ENCODE measurements at places on chromosomes 2 and 18.

DNA sequence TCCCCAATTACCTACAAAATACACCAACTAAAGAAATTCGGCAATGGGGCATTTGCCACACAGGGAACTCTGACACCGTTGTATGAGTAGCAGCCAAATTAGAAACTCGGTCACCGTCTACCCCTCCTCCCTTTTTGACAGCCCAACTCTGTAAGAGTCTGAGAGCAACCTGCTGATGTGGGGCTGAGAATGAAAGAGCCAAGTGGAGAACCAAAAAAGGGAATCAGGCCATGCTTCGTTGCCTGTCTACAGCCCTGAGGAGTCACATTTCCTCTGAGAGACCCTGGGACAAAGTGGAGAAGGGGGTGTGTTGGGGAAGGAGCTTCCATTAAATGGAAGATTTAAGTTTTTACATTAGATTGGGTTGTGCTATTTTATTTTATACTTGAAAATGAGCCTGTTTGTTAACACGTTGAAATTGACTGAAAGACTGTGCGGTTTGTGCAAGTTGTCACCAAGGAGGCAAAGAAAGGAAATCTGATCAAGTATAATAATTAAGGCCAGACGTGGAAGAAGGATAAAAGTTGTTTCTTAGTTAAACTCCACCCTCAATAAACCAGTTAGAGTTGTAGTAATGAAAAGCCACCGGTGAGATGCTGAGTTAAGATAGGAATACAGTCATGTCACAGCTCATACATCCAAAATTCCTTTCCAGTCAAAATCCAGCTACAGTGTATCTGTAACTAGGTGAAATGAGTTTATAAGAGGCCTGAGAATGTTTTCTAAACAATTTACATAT, 131.7 kb upstream of the CREB1 start:
- DNase-seq = no peak

DNA sequence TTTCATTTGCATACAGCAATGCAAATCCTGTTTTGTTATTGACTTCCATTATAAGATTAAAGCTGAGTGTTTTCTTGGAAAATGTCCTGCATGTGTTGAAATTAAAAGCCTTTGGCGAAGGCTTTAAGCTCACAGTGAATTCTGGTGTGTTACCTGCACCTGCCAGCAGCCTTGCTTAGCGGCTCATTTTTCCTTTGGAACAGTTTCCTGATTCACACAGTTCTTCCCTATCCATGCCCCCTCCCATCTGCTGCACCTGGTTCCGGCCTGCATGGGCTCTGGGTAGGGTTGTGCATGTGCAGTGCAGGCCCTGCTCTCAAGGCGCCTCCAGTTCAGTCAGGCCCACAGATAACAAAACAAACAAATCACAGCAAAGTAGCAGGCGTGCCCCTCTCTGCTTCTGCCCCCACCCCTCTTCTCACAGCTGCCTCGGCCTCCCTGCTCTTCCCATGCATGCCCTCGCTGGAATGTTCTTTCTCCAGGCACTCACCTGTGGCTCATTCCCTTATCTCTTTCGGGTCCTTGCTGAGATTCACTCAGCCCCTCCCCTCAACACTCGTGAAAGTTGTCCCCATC, 15.8 kb downstream of the MTCL1 start:
- peak; percentile 90 for DNase-seq

DNA sequence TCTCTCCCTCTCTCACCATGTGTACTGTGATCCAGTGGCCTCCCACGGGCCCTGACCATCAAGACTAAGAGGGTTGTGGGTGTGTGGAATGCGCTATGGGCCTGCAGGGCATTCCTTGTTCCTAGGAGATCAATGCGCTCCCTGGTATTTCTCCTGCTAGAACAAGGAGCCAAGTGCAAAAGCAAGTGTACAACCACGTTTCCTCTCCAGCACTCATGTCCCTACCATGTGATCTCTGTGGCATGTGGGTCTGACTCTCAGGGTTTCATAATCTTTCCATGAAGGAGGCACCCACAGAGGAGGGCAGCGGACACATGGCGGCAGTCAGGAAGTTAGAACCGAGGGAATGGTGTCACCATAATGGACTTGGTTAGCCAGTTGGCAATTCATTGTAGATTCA, 91.4 kb downstream of the MAPK4 start:
- DNase-seq = no peak

- DNase-seq = no peak
Measured at GRCh38 chr2:181143790-181144300, 163.4 kb downstream of the UBE2E3 start.

GRCh38 chr18:51195451-51196117, 1.9 kb downstream of the MEX3C start:
- DNase-seq = peak; percentile 62

- no peak for DNase-seq
Measured at GRCh38 chr2:45432406-45432805, 178.7 kb downstream of the SRBD1 start.

- DNase-seq = no peak
Measured at GRCh38 chr18:69109686-69110085, 291.0 kb upstream of the DOK6 start.

DNA sequence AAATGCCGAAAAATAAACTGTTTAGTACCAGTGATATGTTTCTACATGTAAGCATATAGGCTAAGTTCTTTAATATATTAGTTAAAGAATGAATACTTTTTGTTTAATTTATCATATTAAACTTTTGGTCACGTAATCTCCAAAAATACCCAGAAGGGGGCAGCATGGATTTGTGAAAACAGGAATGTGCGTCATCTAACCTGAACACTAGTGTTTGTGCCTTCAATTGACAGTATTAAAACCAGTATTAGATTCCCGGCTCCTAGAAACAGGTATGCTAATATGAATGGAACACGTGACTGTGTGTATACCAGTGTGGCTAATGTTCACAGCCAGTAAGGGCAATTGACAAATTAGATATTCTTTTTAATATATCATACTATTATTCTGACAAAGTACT, 51.8 kb downstream of the WDR7 start:
- DNase-seq = peak; percentile 29

- DNase-seq = no peak
Measured at GRCh38 chr2:170258382-170258781, 80.4 kb downstream of the MYO3B start.

GRCh38 chr2:7886666-7887065, 795.2 kb upstream of the ID2 start:
- no peak for DNase-seq

DNA sequence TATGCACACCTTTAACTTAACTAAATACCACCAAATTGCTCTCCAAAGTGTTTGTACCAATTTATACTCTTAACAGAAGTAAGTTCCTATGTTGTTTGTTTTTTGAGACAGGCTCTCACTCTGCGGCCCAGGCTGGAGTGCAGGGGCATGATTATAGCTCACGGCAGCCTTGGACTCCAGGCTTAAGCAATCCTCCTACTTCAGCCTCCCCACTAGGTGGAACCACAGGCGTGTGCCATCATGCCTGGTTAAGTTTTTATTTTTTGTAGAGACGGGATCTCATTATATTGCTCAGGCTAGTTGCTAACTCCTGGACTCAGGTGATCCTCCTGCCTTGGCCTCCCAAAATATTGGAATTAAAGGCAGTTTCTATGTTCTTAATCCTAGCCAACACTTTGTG, 13.1 kb upstream of the NAB1 start:
- DNase-seq = no peak

- DNase-seq = no peak
Measured at GRCh38 chr2:893311-893710, 57.3 kb upstream of the SNTG2 start.

DNA sequence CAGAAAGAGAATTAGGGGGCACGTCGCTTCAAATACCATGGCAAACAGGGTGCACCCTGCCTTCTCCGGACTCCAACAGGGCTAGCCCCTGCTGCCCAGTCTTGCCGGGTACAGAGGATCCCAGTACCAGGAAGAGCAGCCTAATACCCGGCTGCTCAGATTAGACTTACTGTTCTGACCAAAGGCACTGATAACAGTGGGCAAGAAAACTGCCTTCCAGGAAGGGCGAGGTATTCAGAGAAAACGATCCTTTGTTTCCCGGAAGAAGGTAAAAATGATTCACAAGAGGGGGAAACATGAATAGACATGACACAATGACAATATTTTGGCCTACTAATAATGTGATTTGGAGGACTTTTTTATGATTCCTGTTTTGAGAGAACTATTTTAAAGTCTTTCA, 99.9 kb downstream of the SS18 start:
- DNase-seq = no peak

- no peak for DNase-seq
Measured at GRCh38 chr2:9228088-9228751, 21.6 kb downstream of the ASAP2 start.

GRCh38 chr2:117875786-117876185, 61.3 kb downstream of the DDX18 start:
- DNase-seq = no peak

- no peak for DNase-seq
Measured at GRCh38 chr2:168160897-168161296, 86.5 kb downstream of the STK39 start.

All from G401 (cell line).